Fibroblast of lung (primary cell): ENCODE measurements at places on chromosomes 4 and X.

DNA sequence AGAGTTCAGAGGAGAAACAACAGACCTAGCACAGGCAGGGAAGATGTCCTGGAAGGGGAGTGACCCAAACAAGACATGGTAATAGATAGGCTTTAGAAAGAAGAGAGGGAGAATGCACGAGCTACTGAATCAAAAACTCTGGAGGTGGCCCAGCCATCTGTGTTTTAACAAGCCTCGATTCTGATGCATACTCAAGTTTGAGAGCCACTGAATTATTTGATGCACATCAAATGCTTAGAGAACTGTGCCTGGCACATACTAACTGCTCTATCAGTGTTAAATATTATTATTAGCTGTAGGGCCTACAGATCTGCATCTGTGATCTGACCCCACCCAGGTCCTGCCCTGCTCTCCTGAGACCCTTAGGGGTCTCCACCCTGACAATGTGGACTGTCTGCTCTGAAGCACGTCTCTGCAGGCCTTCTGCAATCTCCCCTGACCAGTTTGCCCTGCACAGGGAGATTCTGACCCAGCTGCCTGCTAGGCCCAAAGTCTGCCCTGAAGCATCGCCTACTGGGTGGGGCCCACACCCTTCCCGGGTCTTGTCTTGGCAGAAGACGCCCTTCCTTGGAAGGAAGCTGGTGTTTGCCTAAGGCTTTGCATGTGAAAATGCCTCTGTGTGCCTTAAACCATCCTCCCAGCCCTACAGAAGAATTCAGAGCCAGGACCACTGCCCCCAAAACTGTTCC is 201.5 kb upstream of the KLF3 start:
- H3K27ac ChIP-seq, result no peak overlapping the region
- no peaks in the 10 kb centered on the region for H3K36me3 ChIP-seq
- no peaks in the 10 kb centered on the region for H3K27me3 ChIP-seq
- no peak overlapping the region for H3K4me3 ChIP-seq

GRCh38 chr4:89837385-89837992 is 528 bp upstream of the SNCA start:
- H3K27ac ChIP-seq, result no peak overlapping the region
- peak; percentile 27 for DNase-seq
- no peaks in the 10 kb centered on the region for H3K36me3 ChIP-seq
- peaks cover 16% of the 10 kb centered on the region for H3K27me3 ChIP-seq
- H3K4me1 ChIP-seq, result no peaks in the 10 kb centered on the region

GRCh38 chr4:20254511-20255250 is 3.0 kb downstream of the SLIT2 start:
- H3K27me3 ChIP-seq, result no peaks in the 10 kb centered on the region
- H3K4me3 ChIP-seq, result peak overlapping the region; percentile 81
- DNase-seq, result peak; percentile 64
- H3K27ac ChIP-seq, result peak overlapping the region; percentile 75
- peaks cover 6% of the 10 kb centered on the region for H3K4me1 ChIP-seq

- peak within 1 kb of the TSS; percentile 67 for H3K4me3 ChIP-seq
- DNase-seq, result peak; percentile 83
- H3K36me3 ChIP-seq, result no peaks in the 10 kb centered on the region
- peak within 1 kb of the TSS; percentile 80 for H3K27ac ChIP-seq
- H3K4me1 ChIP-seq, result peaks cover 2% of the 10 kb centered on the region
Observed at GRCh38 chrX:150362599-150363481, at the start of gene MAMLD1. TSS of gene MAMLD1 (plus strand) at chrX:150363317. CDS start at chrX:150445517, 82,200 bp downstream.

- no peak overlapping the region for H3K4me3 ChIP-seq
- H3K36me3 ChIP-seq, result no peaks in the 10 kb centered on the region
- peak; percentile 76 for DNase-seq
- H3K27me3 ChIP-seq, result no peaks in the 10 kb centered on the region
- no peaks in the 10 kb centered on the region for H3K4me1 ChIP-seq
Observed at GRCh38 chrX:11967986-11968869, 170.0 kb upstream of the FRMPD4 start.

DNA sequence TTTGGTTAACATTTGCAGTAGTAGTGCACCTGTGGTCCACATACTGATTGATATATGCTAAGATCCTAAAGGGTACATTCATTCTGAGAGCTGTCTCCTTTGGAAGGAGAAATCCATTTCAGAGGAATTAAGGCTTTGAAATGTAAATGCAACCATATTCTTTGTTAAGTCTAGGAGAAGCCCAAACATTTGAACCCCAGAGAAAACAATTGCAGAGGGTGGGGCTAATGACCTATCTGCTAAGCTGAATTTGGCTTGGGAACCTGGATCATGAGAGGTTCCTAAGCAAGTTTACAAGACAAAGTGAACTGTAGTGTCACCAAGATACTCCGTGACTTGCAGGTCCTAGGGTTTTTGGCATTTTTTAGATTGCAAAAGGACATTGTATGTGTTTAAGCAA is 41.2 kb downstream of the LAS1L start:
- H3K27me3 ChIP-seq, result no peaks in the 10 kb centered on the region
- no peaks in the 10 kb centered on the region for H3K4me1 ChIP-seq
- H3K27ac ChIP-seq, result no peak overlapping the region
- DNase-seq, result no peak

DNA sequence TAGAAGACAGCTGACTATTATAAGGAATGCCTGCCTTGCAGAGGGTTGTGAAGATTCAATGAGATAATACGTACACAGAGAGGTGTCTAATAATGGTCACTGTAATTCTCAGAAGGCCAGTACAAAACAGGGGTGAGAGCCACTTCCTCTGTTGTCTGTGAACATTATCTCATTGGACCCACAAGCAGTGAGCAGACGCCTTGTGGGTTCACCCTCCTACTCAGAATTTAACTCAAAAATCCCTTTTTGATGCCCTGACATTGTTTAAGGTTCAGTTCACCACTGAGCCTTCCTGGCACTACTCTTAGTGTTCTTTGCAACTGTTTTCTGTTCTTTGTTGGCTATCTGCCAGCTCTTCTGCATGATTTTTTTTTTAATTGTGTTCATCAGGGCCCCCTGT is 467.4 kb downstream of the BCOR start:
- no peaks in the 10 kb centered on the region for H3K27me3 ChIP-seq
- no peaks in the 10 kb centered on the region for H3K4me1 ChIP-seq
- no peak overlapping the region for H3K4me3 ChIP-seq
- no peaks in the 10 kb centered on the region for H3K36me3 ChIP-seq
- DNase-seq, result no peak
